ENCODE measurements at places on chromosomes 1 and 21. TPM values are rescaled to one million over a fixed set of nuclear protein-coding genes. Genes with fewer than 3 reads are reported as not detected.

DNA sequence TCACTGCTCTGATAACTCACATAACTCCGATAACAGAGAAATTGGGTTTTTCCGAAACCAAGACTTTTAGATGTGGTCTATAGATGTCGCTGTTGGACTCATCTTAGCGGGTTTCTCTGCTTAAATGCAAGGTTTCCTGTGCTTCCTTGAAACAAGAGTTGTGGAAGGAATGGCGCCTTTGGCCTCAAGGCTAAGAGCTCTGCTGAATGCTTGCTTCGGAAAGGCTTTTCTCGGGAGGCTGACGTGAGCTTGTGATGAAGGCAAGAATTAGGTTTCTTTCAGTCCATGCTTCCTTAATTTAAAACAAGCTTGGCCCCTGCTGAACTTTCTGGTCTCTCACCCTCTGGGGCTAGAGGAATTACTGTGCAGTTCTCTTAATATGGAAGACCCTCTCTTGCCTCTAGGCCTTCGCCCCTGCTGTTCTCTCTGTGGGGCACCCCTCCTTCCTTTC lies 113.5 kb downstream of the MAP3K21 start:
- peak; percentile 18 for DNase-seq

DNA sequence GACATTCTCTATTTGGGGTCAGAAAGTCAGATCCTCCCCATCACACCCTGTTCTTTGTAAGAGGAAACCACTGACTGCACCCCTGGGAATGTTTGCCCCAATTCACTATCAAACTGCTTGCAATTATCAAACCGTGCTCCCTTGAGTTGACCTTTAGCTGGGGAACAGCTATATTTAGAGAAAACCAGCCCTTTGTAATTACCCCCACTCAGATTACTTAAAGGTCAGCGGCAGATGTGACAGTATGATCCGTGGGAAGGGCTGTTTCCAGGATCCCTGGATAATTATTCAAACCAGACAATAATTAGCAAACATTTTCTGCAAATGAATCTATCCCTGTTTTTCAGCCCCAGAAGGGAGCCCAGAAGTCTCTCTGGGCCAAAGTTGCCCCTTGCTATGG lies 242.7 kb downstream of the RRAGC start:
- DNase-seq, result no peak

GRCh38 chr1:183814121-183814681 lies 9.3 kb downstream of the RGL1 start:
- no peak for DNase-seq

GRCh38 chr1:178528228-178528952 lies 15.5 kb downstream of the TEX35 start:
- no peak for DNase-seq

GRCh38 chr1:119816407-119816806 lies 5.1 kb upstream of the REG4 start:
- no peak for DNase-seq

DNA sequence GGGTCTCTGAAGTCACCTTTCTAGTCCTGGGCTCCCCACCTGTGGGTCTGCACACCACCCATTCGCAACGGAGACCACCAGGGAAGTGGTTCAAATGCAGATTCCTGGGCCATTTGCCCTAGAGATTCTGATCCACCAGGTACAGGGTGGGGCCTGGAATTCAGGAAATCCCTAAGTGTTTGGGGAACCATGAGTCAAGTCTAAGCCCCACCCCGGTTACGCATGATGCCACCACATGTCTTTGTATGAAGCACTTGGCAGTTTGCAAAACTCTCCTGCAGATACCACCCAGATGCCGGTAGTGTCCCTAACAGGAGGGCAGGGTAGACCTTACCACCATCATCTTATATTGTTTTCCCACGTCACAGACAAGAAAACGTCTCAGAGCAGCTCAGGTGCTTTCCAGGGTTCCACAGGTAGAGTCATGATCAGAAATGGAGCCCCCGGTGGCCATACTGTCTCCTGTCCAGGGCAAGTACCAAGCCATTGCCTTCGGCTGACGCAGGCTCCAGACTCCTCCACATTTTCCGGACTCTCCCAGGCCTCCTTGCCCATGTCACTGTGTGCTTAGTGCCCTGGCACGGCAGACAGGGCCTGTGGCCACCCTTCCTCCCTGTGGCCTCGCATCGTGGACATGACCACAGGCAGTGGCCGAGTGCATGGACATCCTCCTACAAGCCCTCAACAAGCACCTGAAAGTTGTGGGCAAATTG lies 89.2 kb upstream of the TMEM51 start:
- DNase-seq, result no peak

DNA sequence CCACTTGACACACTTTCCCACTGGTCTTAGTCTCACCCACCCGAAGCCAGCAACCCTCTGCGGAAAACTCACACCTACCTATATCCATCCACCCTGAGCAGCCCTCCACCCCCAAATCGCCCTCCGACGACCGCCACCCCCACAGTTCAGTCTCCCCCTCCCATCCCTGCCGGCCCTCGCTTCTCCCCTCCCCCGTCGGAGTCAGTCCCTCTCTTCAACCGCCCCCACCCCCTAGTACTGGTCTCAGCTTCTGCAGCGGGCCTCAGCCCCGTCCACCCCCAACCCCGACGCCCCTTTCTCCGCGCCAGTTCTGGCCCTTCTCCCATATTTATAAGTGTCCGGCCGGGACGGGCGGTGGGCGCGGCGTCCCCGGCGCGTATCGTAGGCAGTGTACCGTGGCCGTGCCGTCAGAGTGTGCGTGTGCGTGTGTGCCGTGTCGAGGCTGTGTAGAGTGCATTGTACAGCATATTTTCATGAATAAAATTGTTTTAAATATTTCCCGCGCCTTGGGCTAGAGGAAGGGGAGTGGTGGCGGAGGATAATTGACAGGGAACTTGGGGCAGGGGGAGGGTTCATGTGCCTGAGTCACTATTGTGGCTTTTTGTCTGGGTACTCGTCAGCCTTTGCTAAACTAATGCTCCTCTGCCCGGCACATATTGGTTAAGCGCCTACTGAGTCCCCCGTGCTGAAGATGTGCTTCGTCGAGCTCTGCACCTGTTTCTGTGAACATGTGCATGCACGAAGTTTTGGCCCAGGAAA lies 22.0 kb downstream of the FOXO6 start:
- DNase-seq, result no peak

DNA sequence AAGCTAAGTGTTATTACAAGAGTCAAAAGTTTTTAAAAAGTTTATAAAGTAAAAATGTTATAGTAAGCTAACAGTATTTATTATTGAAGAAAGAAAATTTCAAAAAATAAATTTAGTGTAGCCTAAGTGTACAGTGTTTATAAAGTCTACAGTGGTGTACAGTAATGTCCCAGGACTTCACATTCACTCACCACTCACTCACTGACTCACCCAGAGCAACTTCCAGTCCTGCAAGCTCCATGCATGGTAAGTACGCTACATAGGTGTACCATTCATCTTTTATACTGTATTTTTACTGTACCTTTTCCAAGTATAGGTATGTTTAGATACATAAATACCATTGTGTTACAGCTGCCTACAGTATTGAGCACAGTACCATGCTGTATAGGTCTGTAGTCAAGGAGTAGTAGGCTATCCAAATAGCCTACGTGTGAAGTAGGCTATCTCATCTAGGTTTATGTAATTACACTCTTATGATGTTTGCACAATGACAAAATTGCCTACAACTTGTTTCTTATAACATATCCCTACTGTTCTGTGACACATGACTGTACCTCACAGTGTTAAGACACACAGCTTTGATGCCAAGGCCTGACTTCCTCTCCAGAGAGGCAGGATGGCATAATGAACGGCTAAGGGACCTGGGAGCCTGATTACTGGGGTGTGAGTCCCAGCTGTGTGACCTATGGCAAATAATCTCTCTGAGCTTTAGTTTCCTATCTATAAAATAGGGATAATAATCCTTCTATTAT lies 12.7 kb downstream of the DHCR24 start:
- no peak for DNase-seq

DNA sequence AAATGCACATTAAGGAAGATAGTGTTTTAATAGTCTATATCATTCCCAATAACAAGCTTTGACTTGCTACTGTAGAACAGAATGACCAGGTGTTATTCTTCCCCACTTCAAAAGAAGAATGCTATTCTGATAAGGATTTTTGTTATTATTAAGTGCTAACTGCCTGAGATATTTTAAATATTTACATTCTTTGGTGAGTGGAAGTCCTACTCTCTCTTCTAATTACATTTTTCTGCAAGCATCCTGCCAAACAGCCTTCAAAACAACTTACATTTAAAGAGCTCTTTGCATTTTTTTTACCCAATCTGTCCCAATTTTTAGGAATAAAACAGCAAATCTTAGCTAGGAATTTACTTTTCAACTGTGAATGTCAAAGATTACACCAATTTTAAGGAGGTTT lies 23.5 kb upstream of the SYDE2 start:
- no peak for DNase-seq

GRCh38 chr1:5818755-5819154 lies 173.5 kb downstream of the NPHP4 start:
- DNase-seq, result no peak

GRCh38 chr1:111006556-111006955 lies 42.8 kb upstream of the LRIF1 start:
- no peak for DNase-seq

- DNase-seq, result no peak
Measured at GRCh38 chr1:247491328-247491727, 33.4 kb upstream of the OR2B11 start.

GRCh38 chr1:197771386-197771785 lies 3.9 kb downstream of the DENND1B start:
- DNase-seq, result no peak

DNA sequence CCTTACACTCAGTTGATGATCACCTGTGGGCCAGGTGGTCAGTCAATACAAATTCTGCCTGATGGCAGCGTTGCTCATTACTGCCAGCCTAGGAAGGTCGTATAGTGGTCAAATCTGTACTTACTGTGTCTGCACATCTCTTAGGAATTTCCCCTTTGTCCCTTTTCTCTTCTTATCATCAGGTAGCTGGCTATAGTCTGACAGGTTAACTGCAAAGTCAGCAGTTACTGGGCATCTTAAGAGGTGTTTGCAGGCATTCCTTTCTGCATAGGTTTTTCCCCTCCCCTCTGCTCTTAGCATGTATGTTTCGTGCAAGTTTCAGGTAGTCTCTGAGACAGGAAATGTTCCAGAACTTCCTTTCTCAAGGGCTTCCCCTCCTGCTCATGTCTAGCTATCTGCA lies 298.7 kb downstream of the LRRIQ3 start:
- no peak for DNase-seq

DNA sequence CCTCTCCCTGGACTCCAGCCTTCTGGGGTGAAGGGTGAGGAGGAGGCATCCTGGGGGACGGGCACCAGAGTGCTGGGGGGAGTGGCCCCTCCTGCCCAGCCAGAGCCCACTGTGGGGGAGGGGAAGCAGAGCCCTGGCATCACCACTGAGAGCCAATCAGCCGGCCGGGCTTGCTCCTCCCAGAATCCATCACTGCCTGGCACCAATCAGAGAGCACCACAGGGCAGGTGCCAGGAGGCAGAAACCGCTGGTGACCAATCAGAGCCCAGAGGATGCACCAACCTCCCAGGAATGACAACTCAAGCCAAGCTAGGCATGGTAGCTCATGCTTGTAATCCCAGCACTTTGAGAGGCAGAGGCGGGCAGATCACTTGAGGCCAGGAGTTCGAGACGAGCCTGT lies 27.9 kb downstream of the CASZ1 start:
- DNase-seq, result no peak

DNA sequence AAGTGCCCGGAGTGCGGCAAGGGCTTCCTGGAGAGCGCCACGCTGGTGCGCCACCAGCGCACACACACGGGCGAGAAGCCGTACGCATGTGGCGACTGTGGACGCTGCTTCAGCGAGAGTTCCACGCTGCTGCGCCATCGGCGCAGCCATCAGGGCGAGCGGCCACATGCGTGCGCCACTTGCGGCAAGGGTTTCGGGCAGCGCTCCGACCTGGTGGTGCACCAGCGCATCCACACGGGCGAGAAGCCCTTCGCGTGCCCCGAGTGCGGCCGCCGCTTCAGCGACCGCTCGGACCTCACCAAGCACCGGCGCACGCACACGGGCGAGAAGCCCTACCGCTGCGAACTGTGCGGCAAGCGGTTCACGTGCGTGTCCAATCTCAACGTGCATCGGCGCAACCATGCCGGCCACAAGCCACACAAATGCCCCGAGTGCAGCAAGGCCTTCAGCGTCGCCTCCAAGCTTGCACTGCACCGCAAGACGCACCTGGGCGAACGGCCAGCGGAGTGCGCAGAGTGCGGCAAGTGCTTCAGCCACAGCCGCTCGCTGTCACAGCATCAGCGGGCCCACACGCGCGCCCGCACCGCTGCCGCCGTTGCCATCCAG lies 10.0 kb downstream of the ZNF672 start:
- no peak for DNase-seq

GRCh38 chr1:58548371-58548770 lies 1.8 kb upstream of the OMA1 start:
- no peak for DNase-seq

DNA sequence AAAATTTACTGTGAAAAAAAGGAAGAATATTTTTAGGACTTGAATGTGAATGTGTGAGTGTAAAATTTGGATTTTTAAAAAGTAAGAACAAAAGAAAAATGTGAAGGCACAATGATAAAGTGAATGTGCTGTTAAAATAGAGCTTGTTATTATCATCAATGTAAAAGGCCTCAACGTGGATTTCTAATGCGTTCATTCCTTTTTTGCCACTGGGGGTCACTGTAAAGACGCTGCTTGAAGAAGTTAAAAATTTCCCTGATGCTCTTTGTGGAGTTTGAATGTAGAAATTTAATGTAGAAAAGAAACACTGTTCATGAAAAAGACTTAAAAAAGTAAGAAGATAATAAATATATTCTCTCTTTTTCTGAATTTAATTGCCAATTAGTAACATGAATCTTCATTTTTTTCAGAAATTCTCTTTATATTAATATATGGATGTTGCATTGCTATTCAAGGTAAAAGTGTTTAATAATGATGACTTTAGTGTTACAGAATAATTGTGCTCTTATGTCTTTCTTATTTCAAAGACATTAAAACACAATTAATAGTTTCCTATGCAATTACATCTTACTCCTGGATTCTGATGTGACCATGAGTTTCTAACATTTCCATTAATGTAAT lies 161.5 kb downstream of the DNM3 start:
- no peak for DNase-seq

GRCh38 chr1:172220376-172220775 lies 200.1 kb upstream of the C1orf105 start:
- DNase-seq, result no peak

- no peak for DNase-seq
Measured at GRCh38 chr1:46830665-46831322, 31.9 kb downstream of the CYP4B1 start.

DNA sequence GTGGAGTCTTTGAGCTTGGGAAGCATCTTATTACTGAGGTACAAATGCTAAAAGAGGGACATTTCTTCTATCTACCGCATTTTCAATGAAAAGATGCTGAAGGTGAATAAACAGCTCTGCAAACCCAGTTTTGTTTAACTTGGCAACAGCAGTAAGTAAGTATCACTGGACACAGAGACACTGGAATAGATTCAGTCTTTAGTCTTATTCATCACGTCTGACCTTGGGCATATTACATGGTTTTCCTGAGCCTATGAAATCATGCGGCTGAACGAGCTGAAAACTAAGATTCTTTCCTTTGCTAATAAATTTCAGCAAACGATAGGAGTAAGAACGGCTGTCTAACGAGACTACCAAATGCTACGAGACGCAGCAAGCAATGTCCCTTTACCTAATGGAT lies 207.4 kb downstream of the GABPA start:
- DNase-seq, result no peak

RTCA gene
- total RNA-seq, result 39.3 TPM

LAMC2 gene
- total RNA-seq, result 4.5 TPM

TMEM50B gene
- 39.9 TPM for total RNA-seq

RSPH1 gene
- 7.1 TPM for total RNA-seq

ARV1 gene
- total RNA-seq, result 14.4 TPM

S100A2 gene
- total RNA-seq, result 0.36 TPM

NBL1 gene
- total RNA-seq, result 10.5 TPM

SELP gene
- total RNA-seq, result not detected
